ENCODE measurements at places on chromosomes 3 and 15.

GRCh38 chr3:14300721-14301399 lies 101.5 kb upstream of the SLC6A6 start:
- DNase-seq = no peak

DNA sequence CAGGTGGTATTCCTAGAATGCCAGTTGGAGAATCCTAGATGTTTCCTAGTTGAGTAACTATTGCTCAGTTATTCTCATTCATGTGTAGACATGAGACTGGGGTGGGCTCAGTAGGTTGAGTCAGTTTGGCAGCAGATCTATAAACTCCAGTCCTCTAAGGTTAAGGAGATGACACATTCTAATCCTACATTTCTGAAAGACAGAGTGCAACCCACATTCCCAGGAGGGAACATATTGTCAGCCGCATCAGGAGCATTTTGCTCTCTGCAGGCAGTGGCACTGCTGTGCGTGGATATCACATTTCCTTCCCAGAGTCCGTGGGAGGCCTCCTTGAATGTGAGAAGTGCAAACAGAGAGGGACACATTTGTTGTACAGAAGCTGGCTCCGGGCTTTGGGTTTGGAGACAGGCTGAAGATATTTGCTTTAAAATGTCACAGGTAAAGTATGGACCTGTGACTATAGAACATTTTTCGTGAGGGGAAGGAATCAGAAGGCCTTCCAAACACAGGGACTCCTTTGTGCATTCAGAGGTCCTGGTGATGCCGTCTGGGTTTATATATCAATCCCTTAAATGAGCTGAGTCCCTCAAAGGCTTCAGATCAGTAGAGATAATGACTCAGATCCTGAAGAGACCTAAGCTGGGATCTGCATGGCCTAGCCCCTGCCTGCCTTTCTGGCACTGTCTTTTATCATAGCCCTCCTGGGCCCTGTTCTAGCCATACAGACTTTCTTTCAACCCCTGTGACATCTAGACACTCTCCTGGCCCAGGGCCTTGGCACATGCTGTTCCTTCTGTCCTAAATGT lies 156.5 kb downstream of the CADPS start:
- no peak for DNase-seq

DNA sequence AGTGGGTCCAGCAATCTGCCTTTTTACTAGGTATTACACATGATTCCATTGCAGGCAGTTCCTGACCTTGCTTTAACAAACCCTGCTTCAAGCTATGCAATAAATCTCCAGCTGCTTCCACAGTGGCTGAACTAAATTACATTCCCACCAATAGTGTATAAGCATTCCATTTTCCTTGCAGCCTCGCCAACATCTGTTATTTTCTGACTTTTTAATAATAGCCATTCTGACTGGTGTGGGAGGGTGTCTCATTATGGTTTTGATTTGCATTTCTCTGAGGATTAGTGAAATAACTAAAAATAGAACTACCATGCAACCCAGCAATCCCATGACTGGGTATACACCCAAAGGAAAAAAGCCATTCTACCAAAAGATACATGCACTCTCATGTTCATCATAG lies 36.4 kb upstream of the DNAJC13 start:
- no peak for DNase-seq

- no peak for DNase-seq
These were observed 3.9 kb upstream of the MASP1 start for GRCh38 chr3:187295316-187296034.
